AG20443 (cell line): ENCODE measurements at places on chromosomes 1 and 21.

DNA sequence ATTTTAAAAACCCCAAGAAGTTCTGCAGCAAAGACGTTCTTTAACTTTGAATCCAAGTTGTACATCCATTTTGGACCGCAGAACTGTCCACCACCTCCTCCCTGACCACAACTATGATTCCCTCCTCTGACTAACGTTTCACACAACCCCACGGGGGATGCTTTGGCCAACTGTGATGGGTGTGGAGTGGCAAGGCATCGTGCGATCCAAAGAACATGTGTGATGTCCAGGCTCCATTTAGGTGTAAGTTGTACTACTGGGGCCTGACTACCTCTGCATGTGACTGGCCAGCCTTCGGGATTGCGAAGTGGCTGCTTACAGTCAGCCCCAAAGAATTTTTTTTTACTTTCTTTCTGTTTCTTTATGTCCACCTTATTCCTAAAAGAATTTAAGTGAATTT is 6.7 kb downstream of the KCNJ15 start:
- DNase-seq, result peak; percentile 78

- DNase-seq, result no peak
These were observed 12.3 kb downstream of the CHIT1 start for GRCh38 chr1:203217139-203217655.

GRCh38 chr1:184761969-184762485 is 7.4 kb upstream of the EDEM3 start:
- no peak for DNase-seq

DNA sequence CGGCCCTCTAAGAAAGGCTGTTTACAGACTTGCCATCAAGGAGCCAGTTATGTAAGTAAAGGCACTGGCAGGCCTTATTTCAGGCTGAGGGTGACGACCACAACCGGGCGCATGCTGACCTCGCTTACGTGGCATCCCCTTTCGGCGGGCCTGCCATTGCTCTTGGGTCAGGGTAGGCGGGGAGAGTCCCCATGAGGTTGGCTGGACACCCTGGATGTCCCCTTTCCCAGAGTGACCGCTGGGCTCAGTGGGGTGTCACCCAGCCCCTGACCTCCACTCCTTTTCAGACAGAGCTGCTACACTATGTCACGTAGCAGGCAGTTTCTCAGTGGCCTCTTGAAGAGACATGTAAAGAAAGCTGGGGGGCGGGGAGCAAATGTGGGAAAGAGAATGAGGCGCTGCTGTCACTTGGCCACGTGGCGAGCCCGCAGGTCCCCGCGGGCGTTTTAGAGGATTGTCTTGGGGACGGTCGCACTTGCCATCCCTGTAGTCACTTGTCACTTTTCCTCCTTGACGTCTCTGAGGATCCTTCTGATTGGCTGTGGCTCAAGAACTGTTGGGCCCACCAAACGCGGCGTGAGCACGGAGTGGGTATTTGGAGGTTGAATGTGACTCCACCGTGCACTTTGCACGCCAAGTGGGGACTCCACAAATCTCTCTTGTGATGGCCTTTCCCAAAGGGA is 42.2 kb downstream of the SLC37A1 start:
- DNase-seq, result no peak

- DNase-seq, result no peak
These were observed 2.6 kb upstream of the EEIG2 start for GRCh38 chr1:108557296-108557695.

- DNase-seq, result no peak
These were observed 30.1 kb downstream of the LRIG2 start for GRCh38 chr1:113103048-113103447.

DNA sequence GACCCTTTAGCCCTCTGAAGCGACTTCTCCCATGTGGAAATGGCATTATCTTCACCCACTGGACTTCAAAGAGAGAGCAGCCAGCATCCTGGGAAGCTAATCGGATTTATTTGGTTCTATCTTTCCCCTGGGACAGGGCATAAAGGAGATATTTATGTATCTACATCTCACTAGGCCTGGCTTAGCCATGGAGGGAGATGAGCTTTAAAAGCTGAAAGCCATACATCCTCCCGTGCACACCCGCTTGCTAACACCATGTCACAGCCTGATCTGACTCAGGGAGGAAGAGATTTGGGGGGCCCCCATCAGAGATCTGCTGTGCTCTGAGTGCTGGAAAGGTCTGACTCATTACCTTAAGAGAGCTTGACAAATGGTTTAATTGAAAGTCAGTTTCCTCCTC is 155.9 kb downstream of the PLXNA2 start:
- no peak for DNase-seq

GRCh38 chr1:28269529-28269928 is 10.2 kb downstream of the SESN2 start:
- DNase-seq, result no peak

DNA sequence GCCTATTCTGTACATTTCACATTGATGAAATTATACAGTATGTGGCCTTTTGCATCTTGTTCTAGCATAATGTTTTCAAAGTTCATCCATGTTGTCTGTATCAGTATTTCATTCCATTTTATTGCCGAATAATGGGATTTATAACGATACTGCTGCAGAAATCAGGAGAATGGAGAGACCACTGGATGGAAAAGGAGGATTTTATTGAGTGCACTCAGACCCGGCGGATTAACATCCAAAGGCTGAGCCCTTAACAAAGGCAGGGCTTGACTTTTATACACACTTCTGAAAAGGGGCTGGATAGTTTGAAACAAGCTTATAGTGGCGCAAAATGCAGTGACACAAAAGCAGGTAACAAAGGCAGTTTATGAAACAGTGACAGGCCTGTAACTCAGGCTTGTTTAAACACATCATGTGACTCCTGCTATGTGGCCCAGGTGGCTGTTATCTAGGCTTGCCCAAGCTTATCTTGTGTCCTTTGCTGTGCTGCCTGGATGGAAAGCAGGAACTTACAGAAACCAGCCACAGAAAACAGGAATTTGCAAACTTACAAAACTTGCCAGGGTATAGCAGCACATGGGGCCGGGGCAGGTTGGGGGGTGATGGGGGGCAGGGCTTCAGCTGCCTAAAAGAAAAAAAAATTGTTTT is 32.8 kb upstream of the KCNJ15 start:
- DNase-seq, result no peak

DNA sequence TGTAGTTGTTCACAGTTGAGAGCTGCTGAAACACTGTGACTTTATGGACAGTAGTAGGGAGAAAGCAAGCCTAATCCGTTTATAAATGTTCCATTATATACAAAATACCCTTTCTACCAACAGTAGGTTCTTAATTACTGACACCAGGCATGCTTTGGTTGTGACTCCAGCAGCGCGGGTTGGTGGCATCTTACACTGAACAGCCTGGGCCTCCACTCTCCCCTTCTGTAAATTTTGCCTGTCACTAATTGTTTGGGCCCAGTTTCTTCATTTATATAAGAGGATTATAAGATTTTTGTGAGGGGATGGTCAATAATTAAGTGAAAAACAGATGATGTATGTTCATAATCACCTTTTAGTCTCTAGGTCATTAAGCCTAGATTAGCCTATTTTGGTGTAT is 58.2 kb downstream of the ITSN1 start:
- DNase-seq, result no peak

DNA sequence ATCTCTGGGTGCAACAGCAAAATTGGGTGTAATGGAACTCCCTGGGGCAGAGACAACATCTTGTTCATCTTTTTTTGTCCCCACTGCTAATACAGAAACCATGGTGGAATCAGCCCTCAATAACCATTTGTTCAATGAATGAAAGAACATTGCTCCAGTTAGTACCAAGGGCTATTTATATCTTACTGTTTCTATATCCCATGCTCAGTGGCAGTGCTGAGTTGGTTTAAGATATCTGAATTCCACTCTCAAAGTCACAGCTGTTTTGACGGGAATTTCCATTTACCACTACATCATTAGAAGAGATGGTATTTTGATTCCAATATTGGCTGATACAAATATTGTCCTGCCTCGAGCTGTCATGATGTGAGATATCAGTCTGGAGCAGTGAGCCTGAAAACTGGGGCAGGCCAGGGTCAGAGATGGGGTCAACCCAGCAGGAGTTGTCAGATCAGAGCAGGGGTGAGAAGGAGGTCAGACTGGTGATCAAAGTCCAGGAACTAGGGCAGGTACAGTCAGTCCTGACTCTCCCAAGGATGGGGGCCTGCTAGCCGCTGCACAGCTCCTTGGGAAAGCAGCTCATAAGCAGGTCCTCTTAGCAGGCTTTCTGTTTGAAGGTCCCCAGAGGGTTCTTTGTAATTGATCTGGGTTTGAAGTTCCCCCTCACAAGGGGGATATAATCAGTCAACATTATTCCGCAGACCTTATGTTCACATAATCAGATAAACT is 5.8 kb upstream of the PHC2 start:
- DNase-seq, result no peak

- no peak for DNase-seq
These were observed 160.2 kb downstream of the ADSS2 start for GRCh38 chr1:244291236-244292201.

DNA sequence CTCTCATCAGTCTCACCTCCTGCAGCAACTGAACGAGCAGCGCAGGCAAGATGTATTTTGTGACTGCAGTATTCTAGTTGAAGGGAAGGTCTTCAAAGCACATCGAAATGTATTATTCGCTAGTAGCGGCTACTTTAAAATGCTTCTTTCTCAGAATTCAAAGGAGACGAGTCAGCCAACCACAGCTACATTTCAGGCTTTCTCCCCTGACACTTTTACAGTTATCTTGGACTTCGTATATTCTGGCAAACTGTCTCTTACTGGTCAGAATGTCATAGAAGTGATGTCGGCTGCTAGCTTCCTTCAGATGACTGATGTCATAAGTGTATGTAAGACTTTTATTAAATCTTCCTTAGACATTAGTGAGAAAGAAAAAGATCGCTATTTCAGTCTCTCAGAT is 53.7 kb downstream of the ZBTB8A start:
- no peak for DNase-seq

DNA sequence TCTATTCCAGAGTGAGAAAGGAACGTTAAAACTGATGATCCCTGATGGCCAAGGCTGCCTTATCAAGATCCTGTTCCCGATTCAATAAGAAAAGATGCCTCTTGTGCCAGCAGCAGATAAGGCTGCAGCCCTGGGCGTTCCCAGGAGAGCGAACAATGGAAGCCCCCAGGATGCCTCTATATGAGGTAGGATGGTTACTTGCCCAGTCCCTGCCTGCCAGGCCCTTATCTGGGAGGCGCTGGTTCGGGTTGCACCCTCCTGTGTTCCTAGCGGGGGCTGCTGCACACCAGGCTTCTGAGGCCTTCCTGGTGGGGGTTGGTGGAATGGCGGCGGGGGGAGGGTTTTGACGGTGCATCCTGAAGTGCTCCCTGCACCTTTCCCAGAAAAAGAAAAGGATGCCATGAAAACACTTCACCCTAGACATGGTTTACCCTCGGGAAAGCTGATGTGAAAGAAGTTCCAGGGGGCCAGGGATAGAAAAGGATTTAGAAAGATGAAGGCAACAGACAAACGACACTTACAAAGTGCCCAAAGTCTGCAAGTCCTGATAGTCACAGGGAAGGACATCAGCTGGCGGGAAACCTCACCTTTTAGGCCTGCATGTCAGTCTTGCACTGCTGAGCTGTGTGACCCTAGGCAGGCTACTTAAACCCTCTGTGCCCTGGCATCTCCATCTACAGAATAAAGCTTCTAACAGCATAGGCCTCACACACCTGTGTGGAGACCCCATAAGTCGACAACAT is 100.3 kb downstream of the KCNJ15 start:
- DNase-seq, result no peak

GRCh38 chr1:226660410-226661182 is 78.5 kb downstream of the ITPKB start:
- DNase-seq, result no peak

DNA sequence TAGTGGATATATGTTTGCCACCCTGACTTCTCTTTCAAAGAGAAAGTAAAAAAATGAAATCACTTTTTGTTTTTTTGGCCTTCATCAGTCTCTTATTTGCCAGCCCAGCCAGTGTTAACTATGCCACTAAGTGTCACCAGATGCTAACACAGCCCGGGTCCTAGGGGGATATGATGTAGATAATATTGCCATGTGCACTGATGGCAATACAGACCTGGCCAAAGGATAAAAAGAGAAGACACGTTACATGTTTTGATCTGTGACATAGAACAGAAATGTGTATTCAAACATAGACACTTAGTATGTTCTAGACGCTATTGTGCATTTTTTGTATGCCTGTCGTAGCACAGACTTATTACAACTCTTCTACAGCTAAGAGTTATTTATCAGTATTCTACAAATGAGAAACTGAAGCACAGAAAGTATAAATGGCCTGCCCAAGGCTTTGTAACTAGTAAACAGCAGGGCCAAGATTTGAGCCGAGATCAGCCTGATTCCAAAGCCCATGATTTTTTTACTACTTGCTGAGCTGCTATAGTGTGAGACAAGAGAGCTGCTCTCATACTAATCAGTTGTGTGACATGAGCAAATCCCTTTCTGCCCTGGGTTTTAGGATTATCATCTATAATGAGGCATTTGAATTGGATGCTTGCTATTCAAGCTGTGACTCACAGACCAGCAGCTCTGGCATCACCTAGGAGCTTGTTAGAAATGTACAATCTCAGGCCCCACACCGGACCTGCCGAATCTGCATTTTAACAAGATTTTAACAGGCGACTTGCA is 6.3 kb downstream of the LRRC53 start:
- no peak for DNase-seq

GRCh38 chr21:27277110-27277509 is 310.2 kb upstream of the ADAMTS5 start:
- peak; percentile 10 for DNase-seq

DNA sequence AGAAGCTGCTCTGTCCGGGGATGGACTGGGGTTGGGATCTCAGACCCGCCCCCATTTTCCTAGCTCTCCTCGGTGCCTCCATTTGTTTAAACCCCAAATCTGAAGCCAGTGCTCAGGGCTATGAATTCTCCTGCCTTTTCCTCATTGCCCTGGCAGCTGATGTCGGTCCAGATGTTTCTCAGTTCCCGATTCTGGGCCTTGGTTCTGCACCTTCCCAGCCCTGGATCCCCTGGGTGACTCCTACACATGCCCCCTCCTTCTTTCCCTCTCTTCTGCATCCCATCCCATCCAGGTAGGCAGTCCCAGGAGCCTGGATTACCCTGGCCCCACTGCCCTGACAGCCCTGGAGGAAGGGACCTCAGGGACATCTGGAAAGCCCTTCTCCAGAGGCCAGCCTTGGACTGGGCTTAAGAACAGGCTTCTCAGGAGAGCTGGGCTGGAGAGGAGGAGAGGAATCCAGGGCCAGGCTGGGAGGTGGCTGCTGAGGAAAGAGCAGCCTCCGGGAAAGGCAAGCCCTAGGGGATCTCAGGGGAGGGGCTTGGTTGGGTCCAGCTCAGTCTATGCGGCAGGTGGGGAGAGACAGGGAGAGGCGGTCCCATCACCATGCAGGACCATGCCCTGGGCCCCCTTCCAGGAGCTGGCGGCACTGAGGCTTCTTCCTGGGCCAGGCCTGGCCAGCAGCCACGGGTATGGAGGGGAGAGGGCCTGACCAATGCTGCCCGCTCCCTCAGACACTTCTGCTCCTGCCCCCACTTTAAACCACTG is 6.8 kb upstream of the EPS8L3 start:
- DNase-seq, result no peak
